ENCODE measurements at places on chromosomes 5 and 9.

DNA sequence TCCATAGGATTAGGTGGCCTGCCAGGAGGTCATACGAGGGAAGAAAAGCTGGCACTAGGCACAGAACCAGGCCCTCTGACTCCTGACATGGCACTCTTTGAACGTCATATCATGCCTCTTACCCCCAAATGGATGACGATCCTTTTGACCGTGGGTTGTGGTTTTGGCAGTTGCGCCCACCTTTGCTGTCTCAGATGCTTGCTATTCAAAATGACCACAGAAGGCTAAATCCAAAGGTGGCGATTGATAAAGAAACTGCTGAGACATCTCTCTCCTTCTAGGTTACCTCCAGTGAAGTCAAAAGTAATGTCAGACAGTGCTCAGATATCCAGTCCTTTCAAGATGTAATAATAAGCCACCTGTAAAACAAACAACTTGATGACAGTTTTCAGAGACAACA is 385.0 kb downstream of the EFNA5 start:
- DNase-seq, result no peak

- no peak for DNase-seq
Observed at GRCh38 chr9:87277346-87277745, 220.3 kb upstream of the DAPK1 start.

- DNase-seq, result no peak
Observed at GRCh38 chr5:14663734-14664269, 716 bp upstream of the OTULIN start.

- DNase-seq, result no peak
Observed at GRCh38 chr5:1118738-1119137, 6.9 kb upstream of the SLC12A7 start.

GRCh38 chr9:21611891-21612290 is 129.8 kb upstream of the IFNE start:
- no peak for DNase-seq

DNA sequence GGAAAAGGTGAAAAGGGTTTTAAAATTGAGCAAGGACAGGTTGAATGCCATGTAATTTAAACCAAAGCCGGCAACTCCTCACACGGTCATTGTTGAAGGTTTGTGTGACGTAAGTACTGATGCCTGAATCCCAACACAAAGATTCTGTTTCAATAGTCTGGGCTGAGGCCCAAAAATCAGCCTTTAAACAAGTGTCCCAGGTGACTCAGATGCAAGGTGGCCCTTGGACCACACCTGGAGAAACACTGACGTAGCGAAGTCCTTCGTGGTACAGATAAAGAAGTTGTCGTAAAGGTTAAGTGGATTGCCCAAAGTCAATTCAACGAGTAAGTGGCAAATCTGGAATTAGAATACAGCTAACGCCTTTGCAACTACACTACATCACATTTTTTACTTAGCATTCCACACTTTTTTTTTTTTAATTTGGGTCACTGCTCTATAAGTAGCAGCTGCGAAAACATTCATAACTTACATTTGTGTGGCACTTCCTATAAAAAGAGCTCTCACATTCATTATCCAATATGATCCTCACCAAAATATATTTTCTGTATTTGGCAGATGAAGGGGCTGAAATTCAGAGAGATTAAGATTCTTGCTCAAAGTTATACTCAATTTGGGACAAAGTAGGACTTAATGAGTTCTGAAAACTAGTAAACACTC is 111.3 kb downstream of the LPAR1 start:
- no peak for DNase-seq

DNA sequence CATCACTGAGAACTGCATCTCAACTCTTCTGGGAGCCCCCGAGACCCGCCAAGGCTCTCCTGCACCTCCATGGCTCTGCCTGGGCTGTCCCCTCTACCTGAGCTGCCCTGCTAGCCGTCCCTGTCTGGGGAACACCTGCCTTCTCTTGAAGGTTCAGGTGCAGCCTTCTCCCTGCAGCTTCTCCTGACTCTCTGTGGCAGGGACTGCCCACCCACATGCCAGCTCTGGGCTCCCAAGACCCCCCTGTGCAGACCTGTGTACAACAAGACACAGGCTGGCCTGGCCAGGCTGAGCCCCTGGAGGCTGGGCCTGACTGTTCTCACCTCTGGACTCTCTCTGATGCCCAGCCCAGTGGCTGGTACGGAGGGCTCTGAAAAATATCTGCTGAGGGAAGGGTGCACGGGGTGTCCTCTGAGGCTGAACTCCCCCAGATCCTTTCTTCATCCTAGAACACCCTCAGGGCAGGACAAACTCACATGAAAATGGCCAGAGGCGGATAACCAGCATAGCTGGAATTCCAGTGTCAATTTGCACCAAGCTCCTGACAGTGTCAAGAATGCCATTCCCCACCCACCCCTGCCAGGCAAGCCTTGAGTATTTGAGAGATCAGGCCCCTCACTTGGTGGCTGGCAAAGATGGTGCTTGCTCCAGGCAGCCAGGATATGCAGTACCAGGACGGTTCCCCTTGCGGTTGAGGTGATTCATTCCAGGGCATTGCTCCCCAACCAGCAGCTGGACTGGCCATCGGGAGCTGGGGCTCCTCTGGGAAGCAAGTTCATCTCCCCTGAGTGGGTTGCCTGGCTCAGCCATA is 40.9 kb upstream of the SLC25A51 start:
- no peak for DNase-seq

DNA sequence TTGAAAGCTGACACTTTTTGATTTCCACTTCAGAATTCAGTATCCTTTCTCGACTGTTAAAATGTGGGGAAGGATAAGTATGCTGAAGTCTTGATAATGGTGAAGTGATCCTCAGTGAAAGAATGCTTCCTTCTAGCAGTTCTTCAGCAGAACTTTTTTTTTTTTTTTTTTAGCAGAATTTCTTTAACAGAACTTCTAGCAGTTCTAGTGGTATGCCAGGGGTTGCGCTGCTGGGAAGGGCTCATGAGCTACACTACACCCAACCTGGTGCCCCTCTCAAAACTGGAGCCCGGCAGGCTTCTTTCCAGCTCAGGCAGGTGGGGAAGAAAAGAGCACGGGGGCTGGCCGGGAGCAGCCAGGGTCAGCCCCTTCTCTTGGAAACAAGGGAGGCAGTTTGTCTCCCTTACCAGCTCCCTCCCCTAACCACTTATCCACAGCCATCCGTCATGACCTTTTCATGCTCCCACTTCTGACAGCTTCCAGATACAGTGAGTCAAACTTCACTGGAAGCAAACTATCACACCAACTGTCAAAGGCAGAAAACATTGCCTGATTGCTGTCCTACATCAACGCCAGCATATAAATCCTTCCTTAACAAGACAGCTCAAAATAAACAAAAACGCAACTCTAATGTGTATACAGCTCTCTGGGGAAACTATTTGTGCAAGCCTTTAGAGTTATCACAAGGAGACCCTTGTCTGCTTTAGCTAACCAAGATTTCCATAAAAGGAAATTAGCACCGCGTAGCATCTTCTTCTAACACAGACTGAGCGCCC is 211.5 kb downstream of the GAPVD1 start:
- no peak for DNase-seq

- DNase-seq, result no peak
Observed at GRCh38 chr5:153896117-153896516, 142.6 kb downstream of the FAM114A2 start.

GRCh38 chr9:113675475-113675941 is 200.6 kb upstream of the ZNF618 start:
- no peak for DNase-seq

- DNase-seq, result no peak
Observed at GRCh38 chr9:128636024-128636390, 20.6 kb downstream of the DYNC2I2 start.

DNA sequence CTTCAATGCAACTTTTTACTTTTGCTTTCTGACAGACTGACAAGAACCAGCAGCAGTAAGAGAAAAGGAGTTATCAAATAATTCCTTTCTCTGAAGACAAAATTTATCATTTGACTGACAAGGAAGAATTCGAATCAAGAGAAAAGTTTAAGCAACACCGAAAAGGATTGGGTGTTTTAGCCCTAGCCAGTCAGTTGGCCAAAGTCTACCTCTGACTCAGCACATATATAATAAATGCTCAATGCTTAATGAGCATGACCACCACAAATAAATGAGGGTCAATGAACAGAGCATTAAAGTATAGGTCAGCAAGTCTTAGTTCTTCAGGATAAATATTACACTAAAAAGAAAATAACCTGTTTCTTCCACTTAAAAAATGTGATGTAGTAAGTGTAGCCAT is 1603.5 kb upstream of the C9orf72 start:
- DNase-seq, result no peak

DNA sequence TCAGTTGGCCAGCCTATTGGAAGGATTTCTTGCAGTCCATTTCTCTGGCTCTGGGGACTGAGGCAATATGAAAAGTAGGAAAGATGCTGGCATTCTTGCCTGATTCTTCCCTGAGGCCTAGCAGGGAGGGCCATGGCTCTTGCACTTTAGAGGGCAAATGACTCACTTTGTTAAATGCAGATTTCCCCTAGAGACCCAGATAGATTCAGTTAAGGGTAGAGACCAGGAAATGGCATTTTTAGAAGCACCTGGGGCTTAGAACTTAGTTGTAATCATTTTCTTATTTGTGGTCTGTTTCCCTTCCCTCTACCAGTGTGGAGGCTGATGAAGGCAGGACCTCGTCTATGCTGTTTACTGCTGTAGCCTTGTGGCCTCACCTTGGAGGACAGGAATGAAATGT is 112.8 kb upstream of the NR3C1 start:
- no peak for DNase-seq

DNA sequence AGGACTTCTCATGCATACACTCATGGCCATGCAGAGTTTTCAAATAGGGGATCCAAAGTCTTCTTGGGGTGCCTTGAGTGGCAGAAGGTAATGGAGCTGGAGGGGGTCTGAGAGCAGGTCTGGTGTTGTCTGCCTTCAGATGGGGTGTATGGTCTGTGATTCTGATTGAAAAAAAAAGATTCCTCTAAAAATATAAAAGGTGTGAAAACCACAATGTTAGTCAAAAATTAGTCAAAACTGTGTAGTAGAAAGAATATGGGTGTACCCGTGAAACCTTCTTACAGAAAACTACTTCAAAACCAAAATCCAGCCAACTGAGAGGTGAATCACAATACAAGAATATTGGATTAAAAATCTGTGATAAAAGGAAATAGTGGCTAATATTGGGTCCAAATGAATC is 20.1 kb downstream of the DOCK2 start:
- no peak for DNase-seq

- no peak for DNase-seq
Observed at GRCh38 chr9:105457560-105458294, 9.9 kb downstream of the FSD1L start.

GRCh38 chr9:137046088-137046787 is at the start of gene NPDC1:
Gene NPDC1 (minus strand): TSS chr9:137046177. CDS start chr9:137045989, 188 bp downstream.
- DNase-seq, result peak; percentile 54

DNA sequence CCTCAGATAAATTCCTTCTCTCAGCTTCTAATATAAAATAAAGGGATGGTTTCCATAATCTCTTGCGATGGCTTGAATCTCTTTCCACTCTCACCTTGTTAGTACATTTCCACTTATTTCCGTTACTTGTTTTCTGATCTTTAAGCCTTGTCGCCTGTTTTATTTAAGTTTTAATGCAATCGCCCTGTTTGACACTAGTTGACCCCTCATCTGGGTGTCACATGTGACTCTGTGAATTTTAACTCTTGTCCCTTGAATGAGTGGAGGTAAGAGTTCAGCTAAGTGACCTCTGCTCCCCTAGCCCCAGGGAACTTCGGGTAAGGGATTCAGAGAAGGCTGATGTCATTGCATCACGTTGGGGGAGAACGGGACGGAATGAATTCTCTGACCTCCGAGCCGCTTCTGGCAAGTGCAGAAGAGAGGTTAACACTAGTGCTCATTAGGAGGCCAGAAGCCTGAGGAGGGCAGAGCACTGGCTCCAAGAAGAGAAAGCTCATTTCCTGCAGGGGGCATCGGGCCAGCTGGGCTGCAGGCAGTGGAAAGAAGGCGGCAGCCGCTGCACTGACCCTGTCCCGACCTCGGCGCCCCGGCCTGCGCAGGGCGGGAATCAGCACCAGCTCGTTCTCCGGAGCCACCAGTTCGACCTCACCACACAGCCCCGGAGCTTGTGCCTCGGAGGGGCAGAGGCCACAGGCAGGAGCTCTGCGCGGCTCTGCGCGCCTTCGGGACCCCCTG is 569 bp downstream of the HINT2 start:
- no peak for DNase-seq

DNA sequence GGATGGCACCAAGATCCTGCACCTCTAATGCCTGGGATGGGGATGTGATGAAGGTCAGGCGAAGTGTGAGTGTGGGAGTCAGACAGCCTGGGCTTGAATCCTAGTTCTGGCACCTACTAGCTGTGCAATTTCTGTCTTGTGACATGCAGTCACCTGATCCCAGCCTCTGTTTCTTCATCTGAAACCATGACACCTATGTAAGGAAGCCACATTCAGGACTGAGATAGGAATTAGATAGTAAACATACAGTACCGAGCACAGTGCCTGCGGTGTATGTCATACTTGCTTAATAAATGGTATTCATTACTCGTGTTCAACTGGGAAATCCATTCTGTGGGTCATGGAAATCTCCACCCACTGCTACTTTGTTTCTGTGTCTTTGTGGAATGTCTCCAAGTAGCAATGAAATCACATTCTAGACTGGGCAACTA is 140.6 kb upstream of the STC2 start:
- no peak for DNase-seq

- DNase-seq, result no peak
Observed at GRCh38 chr9:101727612-101728524, 10.6 kb downstream of the GRIN3A start.

- no peak for DNase-seq
Observed at GRCh38 chr9:100111235-100111634, 12.2 kb downstream of the INVS start.

DNA sequence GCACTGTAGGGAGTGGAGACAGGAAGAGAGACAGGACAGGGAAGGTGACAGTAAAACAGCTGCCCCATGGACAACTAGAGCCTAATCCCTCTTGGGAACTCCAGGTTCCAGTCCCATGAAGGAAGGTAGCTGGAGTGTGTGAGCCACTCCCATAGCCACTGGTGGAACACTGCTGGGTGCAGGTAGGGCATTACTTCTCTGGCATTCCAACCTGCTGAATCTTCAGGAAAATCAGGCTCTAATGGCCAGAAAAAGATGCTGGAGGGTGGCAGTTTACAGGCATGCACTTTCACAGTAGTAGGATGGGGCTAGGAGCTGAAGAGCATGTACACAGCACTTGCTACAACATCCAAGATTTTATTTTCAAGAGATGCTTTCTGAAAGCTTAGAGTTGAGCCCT is 259.4 kb downstream of the AUH start:
- DNase-seq, result no peak

- DNase-seq, result no peak
Observed at GRCh38 chr5:128538000-128538249, at the start of gene FBN2. Gene FBN2 (minus strand): TSS chr5:128538245. CDS start chr5:128537603, 642 bp downstream.

DNA sequence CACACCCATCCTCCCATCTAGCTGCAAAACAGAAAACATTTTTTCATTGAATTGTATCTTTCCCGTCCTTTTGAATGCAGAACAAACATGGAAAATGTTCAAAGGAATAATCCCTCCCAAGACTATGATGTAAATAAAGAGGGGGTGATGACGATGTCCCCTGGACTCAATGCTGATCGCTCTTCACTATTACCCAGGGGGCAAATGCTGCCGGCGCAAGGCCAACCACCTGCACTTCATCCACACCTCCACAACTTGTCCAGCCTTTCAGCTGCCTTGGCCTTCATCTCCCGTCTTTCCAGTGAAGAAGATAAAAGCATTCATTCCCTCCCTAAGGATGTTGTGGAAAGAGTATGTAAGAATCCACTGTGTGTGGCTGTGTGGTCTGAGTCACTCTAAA is 240.3 kb downstream of the AGTPBP1 start:
- no peak for DNase-seq

GRCh38 chr5:11547140-11547539 is 357.1 kb downstream of the CTNND2 start:
- DNase-seq, result no peak

- DNase-seq, result no peak
Observed at GRCh38 chr9:2634153-2634552, 12.6 kb downstream of the VLDLR start.

- DNase-seq, result no peak
Observed at GRCh38 chr9:71766663-71767062, 1.6 kb downstream of the CEMIP2 start.

Measured in effector memory CD4-positive, alpha-beta T cell (primary cell).